ENCODE measurements at places on chromosomes 6 and 20.

GRCh38 chr6:51617751-51618150, 469.7 kb downstream of the PKHD1 start:
- no peak for ATAC-seq

GRCh38 chr6:74752303-74752702, 453.6 kb downstream of the COL12A1 start:
- ATAC-seq = no peak

DNA sequence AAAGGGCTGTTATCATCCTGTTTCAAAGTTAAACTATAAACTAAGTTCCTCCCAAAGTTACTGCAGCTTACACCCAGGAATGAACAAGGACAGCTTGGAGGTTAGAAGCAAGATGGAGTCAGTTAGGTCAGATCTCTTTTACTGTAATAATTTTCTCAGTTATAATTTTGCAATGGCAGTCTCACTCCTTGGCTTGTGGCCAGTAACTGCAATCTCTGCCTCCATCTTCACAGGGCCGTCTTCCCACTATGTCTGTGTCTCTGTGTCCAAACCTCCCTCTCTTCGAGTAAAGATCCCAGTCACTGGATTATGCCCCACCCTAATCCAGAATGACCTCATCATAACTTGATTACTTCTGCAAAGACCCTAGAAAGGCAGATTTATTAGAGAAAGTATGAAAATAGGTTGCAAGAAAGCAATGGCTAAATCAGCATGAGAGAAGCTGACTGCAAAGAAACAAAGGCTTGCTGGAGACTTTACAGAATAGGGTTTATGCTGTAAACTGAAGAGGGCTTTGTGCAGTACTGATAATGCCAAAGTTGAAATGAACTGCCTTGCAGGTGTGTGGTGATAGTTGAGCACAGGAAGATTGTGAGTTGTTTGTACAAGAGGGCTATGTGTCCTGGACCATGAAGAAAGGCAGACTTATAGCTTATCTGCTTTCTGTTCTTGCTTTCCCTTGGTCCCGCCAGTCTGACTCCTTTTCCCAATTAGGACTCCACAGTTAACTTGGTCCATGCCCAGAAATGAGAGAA, 28.4 kb downstream of the GPX6 start:
- ATAC-seq = no peak

GRCh38 chr6:138824482-138825144, 28.7 kb downstream of the ECT2L start:
- no peak for ATAC-seq

GRCh38 chr6:127210725-127211124, 55.9 kb upstream of the RNF146 start:
- ATAC-seq = no peak

GRCh38 chr6:149728499-149729234, 10.8 kb upstream of the LATS1 start:
- ATAC-seq = no peak

DNA sequence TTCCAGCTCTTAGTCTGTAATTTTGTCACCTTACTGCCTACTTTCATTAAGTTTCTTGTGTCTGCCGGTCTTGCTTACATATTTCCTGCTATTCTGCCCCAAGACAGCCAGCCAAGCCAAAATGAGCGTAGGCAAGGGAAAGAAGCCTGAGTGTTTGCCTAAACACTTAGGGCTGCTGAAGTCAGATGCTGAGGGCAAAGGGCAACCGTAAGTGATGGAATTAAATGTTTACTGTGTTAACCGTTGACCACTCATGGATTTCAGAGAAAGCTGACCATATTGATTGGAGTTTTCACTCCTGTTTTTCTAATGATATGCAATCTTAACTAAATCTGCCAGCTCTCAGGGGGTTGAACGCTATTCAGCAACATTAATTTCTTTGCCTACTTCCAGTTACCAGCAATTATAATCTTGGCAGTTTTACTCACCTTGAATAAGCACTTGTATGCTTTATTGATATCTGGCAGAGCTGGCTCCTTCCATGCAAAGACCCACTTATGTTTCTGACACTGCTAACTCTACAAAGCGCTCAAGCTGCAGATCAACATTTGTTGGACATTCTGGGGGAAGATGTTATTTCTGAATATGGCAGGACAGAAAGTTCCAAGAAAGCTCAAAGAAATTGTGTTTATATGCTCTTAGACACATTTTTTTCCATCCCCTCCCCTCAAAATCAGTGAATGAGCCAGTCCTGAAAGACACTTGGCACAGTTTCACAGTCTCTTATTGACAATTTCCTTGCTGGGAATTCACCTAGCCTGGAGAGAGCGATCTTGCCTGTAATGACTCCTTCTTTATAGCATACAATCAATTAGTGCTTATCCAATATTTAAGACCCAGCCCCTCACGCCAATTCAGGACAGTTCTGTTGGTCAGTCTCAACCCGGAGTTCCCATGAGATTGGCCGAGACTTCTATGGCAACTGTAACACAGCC, 183.8 kb downstream of the PLCB1 start:
- ATAC-seq = no peak

- ATAC-seq = no peak
Measured at GRCh38 chr6:53264915-53265607, 83.7 kb downstream of the ELOVL5 start.

DNA sequence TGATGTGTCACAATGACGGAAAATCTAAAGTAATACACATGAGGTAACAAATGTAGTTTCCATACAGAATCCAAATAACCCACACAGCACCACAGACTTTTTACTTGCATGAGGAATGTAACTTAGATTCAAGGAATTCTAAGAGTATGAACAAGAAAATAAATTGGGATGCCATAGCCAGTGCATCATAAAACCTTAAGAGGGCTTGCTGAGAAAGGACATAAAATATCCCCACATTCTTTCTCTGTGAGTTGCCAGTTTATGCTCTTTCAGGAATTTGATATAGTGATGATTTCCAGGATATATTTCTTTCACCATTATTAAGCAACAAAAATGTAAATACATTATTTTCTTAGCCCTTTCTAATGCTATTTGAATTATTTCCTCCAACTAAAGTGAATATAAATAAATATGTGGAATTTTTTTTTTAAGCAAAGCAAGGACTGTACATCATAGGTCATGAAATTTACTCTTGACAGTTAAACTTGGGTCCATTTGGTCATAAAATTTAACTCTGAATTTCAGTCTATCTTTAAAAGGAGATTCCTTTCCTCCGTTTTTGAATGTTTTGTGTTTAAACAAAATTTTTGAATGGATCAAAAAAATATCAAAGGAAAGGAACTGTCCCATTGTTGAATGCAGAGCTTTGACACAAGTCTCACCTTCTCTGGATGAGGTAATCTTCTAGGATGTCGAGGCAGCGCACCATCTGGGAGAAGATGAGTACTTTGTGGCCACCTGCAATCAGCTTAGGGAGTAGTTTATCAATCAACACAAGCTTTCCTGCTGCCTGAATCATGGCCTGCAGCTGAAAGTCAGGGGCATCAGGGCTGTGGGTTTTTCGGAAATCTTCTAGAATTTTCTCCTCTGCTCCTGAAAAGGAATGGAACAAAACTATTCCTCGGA, 116.3 kb upstream of the EMILIN3 start:
- ATAC-seq = no peak

GRCh38 chr6:108566406-108566805, 5.7 kb downstream of the FOXO3 start:
- no peak for ATAC-seq

DNA sequence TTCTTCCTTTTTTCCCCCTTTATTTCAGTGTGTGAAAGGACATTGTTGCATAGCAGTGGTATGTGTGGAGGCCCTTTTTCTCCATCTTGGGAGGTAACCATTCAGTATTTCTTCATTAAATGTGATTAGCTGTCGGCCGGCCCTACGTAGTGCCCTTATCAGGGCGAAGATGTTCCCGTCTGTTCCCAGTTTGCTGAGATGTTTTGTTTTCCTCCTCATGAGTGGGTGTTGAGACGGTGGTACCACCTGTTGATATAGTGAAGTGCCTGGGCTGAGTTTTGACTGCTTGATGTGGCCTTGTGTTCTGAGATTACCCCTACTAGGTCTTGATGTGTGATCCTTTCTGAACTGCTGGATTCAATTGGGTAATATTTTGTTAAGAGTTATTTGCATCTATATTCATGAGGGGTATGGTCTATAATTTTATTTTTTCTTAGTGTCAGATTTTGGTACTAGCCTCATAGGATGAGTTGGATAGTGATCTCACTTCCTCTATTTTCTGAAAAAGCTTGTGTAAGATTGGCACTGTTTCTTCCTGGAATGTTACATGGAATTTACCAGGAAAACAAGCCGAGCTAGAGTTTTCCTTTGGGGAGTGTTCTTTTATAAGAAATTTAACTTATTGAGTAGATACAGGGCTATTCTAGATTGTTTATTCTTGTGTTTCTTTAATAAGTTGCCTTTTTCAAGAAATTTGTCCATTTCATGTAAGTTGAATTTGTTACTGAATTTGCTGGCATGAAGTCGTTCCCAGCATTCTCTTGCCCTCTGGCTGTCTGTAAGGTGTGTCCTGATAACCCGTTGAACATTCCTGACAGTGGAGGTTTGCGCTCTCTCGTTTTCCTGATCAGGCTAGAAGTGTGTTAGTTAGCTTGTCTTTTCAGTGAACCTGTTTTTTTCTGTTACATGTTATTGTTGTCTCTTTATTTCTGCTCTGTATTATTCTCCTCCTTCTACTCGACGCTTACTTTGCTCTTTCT, 4.3 kb downstream of the MTG2 start:
- no peak for ATAC-seq

- no peak for ATAC-seq
Measured at GRCh38 chr20:31863296-31864085, 6.8 kb downstream of the DUSP15 start.

DNA sequence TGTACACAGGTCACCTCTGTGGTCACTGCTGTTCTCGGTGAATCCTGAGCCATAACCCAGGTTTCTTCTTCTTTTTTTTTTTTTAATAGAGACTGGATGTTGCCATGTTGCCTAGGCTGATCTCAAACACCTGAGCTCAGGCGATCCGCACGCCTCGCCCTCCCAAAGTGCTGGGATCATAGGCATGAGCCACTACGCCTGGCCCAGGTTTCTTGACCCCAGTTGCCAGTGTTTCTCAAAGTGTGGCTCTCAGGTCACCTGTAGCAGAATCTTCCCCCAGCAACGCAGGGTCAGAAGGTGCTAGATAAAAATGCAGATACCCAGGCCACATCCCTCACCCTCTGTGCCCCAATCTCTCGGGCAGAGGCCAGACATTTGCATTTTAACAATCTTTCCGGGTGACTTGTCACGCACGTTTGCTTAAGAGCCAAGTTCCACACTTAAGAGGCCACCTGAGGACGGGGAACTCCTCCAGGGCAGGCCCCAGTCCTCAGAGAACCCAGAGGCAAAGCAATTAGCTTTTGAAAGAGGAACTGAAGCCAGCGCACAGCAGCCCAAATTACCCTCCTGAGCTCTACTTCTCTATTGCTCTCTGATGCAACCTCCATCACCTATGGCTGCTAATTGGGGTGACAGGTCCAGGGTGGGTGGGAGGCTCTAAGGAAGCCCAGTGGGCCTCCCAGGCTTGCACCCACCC, 81.8 kb downstream of the NFATC2 start:
- ATAC-seq = no peak

DNA sequence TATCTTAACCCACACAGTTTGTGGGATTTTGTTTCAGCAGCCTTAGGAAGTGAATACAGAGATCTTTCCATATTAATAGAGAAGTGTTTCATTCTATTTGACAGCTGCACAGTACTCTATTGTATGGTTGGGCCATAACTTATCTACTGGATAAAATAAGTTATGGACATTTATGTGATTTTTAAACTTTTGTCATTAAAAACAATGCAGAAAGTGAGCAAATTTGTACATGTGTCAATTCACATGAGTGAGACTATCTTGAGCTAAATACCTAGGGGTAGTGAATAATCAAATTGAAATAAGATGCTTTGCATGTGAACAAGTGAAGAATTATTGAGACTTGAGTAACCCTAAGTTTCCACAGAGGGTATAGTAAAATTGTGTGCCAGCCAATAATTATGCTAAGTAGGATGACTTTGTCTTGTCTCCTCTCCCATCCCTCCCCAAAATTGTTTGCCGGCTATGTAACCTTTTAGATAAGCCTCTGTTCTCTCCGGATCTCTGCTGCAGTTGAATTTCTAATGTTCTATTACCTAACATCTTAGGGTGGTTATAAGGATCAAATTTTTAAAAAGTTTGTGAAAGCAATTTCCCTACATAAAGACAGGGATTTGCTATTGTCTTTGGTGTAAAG, 33.3 kb upstream of the TPBG start:
- no peak for ATAC-seq

- ATAC-seq = no peak
Measured at GRCh38 chr6:167329014-167329413, 4.1 kb downstream of the TTLL2 start.

GRCh38 chr6:9126878-9127560, 691.7 kb upstream of the SLC35B3 start:
- no peak for ATAC-seq

DNA sequence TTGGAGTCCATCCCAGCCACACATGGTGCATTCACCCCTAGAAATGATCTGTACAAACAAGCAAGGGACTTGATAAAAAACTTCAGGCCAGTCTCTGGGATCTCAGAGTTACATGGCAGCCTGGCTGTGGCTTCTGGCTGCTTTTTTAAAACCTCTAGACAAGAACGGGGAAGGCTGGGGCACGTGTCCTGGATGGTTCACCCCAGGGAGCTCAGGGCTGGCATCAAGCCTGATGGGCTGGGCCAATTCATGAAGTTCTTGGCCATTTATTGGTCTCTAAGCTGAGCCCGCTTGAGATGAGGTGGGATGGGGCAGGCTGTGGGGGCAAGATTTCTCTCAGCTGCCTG, 10.4 kb upstream of the ZFAND3 start:
- ATAC-seq = no peak

- no peak for ATAC-seq
Measured at GRCh38 chr20:34112600-34113101, 608 bp upstream of the EIF2S2 start.

- no peak for ATAC-seq
Measured at GRCh38 chr20:62088258-62089127, 22.8 kb upstream of the TAF4 start.

GRCh38 chr6:137240168-137240567, 21.0 kb upstream of the IFNGR1 start:
- ATAC-seq = peak; percentile 93

DNA sequence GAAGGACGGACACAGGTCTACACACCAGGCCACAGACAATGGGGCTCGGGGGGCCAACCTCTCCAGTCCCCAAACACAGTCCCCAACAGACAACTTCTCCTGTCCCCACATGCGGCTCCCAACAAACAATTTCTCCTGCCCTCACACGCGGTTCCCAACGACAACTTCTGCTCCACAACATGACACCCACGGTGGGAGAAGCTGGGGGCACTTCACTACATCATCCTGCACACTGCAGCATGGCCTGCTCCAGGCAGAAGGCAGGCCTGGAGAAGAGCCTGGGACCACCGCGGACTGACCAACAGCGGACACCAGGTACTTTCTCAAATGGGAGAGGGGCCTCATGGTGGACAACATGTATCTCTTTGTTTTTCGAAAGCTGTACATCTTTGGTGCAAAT, 6.7 kb downstream of the TAF4 start:
- no peak for ATAC-seq

GRCh38 chr20:21075471-21075870, 30.7 kb downstream of the LINC00237 start:
- no peak for ATAC-seq

GRCh38 chr6:10719296-10719963, 3.4 kb upstream of the TMEM14C start:
- no peak for ATAC-seq
